Smooth muscle cell of the pulmonary artery (primary cell): ENCODE measurements at places on chromosomes 6 and 20. TPM values are rescaled to one million over a fixed set of nuclear protein-coding genes. Genes with fewer than 3 reads are reported as not detected.

Gene KCNQ2
- total RNA-seq, result not detected in 2 replicates

Gene PLN
- total RNA-seq, result 4.9 and 17.5 TPM in 2 replicates

Gene C6orf58
- not detected in 2 replicates for total RNA-seq

Gene F13A1
- total RNA-seq, result not detected in 2 replicates

Gene TNF
- total RNA-seq, result not detected in 2 replicates

Gene GSTA3
- total RNA-seq, result not detected in 2 replicates

Gene SIRPD
- not detected in 2 replicates for total RNA-seq

Gene RUNX2
- total RNA-seq, result 2.5 and 3.1 TPM in 2 replicates

Gene OR2J1
- not detected in 2 replicates for total RNA-seq

Gene TMEM74B
- 0.10 and 0.13 TPM in 2 replicates for total RNA-seq

Gene FBXO9
- total RNA-seq, result 39.9 and 43.9 TPM in 2 replicates

Gene EFCAB8
- 0.33 TPM in 1 of 2 replicates, not detected in the other for total RNA-seq

Gene SLC22A1
- total RNA-seq, result 0.40 and 0.46 TPM in 2 replicates

Gene NKAIN2
- total RNA-seq, result under 0.01 and 0.10 TPM in 2 replicates

Gene MYCT1
- 6.0 and 13.0 TPM in 2 replicates for total RNA-seq

Gene ADAM33
- total RNA-seq, result 11.3 and 15.3 TPM in 2 replicates

Gene WFDC12
- total RNA-seq, result not detected in 2 replicates

Gene SIGLEC1
- total RNA-seq, result not detected in 2 replicates

Gene KHDC1L
- total RNA-seq, result not detected in 2 replicates
